Right atrium auricular region (tissue), 2 donors: ENCODE measurements at places on chromosomes 2 and 18. TPM values are rescaled to one million over a fixed set of nuclear protein-coding genes. Genes with fewer than 3 reads are reported as not detected.

- no peak for DNase-seq
These were observed 139.9 kb downstream of the THADA start for GRCh38 chr2:43455731-43456642.

The CXCR1 gene
- 0.78 TPM for total RNA-seq

The NOL4 gene
- total RNA-seq = not detected

- DNase-seq = no peak
These were observed 32.8 kb upstream of the ATP8B1 start for GRCh38 chr18:57835904-57836303.

- no peak for DNase-seq
These were observed 38.1 kb downstream of the ACOXL start for GRCh38 chr2:110770404-110770958.

DNA sequence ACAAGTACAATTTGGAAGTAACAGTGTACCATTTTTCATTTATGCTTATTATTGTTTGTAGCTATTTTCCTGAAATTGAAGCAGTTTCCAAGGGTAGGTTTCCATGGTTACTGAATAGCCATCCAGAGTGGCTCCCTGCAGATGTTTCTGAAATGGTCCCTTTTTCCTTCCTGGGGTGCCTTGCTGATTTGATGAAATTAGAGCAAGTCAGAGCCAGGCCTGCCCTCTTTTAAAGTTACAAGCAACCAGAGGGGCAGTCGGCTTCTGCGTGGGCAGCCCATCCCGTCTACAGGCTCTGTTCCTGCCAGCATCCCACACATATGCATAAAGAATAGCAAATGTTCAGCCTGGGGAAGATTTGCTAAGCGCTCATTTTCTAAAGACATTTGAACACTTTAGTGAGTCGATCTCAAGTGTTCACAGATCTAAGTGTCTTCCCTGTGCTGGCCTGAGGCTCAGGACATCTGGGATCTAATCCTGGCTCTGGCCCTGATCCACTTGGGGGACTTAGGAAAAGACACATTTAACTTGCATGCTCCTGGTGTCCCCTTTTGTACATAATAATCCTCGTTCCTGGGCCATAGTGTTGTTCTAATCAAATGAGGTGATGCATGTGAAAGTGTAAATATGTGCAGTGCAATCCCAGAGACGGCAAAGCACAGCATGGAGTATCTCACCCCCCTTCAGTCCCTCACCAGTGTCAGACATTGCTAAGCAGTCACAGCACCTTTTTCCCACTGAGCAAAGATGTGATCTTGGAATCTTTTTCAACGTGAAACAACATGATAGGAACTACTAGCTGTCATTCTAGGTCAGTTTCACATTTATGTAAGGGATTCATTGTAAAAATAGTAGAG lies 92.2 kb downstream of the STPG4 start:
- no peak for DNase-seq

The CD8A gene
- 0.39 TPM for total RNA-seq
